ENCODE measurements at places on chromosomes 4 and X. TPM values are rescaled to one million over a fixed set of nuclear protein-coding genes. Genes with fewer than 3 reads are reported as not detected.

DNA sequence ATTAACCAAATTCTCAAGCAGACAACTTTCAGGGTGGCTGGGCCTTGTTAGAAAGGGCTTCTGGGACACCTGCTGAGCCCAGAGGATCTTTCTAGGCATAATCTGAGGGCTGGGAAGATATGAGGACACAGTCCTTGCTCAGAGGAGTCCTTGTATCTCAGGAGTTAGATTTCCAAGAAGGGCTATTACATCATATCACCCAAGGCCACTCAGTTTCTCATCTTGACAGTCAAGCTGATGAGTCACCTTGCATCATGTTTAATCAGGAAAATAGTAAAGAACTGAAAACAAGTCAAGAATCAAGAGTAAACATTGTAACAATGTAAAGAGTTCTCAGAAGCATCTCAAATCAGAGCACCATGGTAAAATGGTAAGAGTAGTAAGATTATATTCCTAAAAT, 4.0 kb downstream of the PCYT1B start:
- DNase-seq = no peak
- peaks cover 11% of the 10 kb centered on the region for H3K4me1 ChIP-seq
- peaks cover 7% of the 10 kb centered on the region for H3K27me3 ChIP-seq
- H3K4me3 ChIP-seq = no peak overlapping the region

DNA sequence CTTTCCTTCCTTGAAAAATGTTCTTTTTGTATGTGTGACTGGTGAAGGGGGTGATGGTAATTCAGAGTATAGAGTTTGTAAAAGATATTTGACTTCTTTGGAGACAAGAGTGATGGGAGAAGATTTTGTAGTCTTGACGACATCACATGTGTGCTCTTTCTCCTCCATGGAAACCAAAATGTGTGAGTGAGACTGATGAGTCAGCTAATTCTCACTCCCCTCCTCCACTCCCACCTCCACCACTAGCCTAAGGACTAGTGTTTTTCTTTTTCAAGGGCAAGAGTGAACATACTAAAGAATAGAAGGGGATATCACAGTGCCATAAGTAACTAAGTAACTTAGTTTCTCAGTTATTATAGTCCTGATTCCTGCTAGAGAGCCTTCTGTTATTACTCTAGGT, 14.0 kb upstream of the DGKK start:
- peaks cover 2% of the 10 kb centered on the region for H3K27me3 ChIP-seq
- H3K4me3 ChIP-seq = no peak overlapping the region
- no peak for DNase-seq
- H3K4me1 ChIP-seq = no peaks in the 10 kb centered on the region

DNA sequence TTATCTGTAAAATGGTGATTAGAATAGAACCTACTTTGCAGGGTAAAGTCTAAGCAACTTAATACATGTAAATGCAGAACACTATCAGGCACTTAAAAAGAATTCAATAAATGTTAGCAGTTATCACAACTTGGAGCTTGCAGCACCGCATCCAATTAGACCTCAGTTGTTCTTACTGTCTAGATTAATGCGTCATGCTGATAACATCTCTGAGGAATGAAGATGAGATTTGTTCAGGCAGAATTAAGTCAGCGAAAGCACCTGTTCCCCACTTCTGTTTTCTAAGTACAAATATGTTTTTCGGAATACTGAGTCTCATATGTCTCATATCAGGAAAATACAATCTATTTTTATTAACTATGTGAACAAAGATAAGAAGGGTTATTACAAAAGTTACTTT, 58.7 kb downstream of the TMA16 start:
- no peak for DNase-seq
- H3K4me3 ChIP-seq = no peak overlapping the region
- H3K4me1 ChIP-seq = peaks cover 21% of the 10 kb centered on the region
- no peaks in the 10 kb centered on the region for H3K36me3 ChIP-seq

- no peaks in the 10 kb centered on the region for H3K36me3 ChIP-seq
- no peak overlapping the region for H3K4me3 ChIP-seq
- no peak for DNase-seq
- no peak overlapping the region for H3K27ac ChIP-seq
- H3K27me3 ChIP-seq = no peaks in the 10 kb centered on the region
These were observed 799.8 kb downstream of the RAPGEF2 start for GRCh38 chr4:159902648-159903047.

GRCh38 chr4:142929526-142929925, 83.4 kb upstream of the INPP4B start:
- H3K27me3 ChIP-seq = no peaks in the 10 kb centered on the region
- H3K27ac ChIP-seq = no peak overlapping the region
- H3K36me3 ChIP-seq = no peaks in the 10 kb centered on the region
- H3K4me3 ChIP-seq = no peak overlapping the region

DNA sequence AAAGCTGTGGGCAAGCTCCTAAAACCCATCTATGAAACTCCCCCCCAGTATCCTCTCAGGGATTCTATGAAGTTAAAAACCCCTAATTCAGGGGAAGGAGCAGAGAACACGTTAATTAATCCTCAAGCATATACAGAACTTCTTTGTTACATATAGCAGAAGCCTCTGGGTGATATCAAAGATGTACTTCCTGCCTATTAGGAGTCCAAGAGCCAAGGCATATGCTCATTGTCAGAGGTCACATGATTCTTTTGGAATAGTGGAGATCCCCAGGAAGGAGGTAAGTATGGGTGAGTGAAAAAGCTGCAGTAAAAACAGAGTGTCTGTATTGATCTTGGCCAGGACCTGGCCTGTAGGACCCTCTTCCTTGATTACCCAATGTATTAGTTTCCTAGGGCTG, 2.9 kb upstream of the SPARCL1 start:
- no peak overlapping the region for H3K27ac ChIP-seq
- peaks cover 2% of the 10 kb centered on the region for H3K27me3 ChIP-seq
- H3K4me1 ChIP-seq = no peaks in the 10 kb centered on the region
- H3K36me3 ChIP-seq = no peaks in the 10 kb centered on the region

GRCh38 chr4:108172753-108173598, 4.2 kb upstream of the LEF1 start:
- peaks cover 19% of the 10 kb centered on the region for H3K36me3 ChIP-seq
- peak overlapping the region; percentile 92 for H3K27ac ChIP-seq
- no peaks in the 10 kb centered on the region for H3K27me3 ChIP-seq
- H3K4me3 ChIP-seq = peak overlapping the region; percentile 91
- DNase-seq = peak; percentile 79
- peaks cover 50% of the 10 kb centered on the region for H3K4me1 ChIP-seq

DNA sequence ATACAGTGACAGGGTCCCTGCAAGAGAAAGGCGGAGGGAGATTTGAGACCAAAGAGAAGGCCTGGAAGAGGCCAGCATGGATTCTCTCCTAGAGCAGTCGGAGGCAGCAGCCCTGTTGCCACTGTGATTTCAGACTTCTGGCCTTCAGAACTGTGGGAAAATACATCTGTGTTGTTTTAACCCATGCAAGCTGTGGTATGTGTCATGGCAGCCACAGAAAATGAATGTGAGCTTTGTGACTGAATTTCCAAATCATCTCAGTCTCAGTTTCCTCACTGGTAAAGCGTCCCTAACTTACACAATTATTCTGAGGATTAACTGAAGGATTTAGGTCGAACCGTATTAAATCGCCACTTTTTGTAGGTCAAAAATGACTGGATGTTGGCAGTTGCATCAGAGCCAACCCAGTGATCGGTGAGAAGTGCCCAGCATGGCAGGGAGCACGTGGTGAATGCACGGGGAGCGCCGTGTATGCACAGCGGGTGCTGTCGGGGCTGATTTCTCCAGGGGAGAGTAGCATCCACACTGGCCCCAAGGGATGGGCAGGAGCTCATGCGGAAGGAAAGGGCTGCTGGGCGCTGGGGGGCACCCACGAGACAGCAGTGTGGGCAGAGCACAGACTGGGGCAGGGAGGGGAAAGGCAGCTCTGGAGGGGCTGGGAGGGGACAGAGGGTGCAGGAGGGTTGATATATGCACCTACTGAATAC, 23.8 kb upstream of the NSG1 start:
- H3K4me1 ChIP-seq = no peaks in the 10 kb centered on the region
- no peak for DNase-seq

GRCh38 chr4:145847764-145848163, 90.9 kb downstream of the ZNF827 start:
- no peak for DNase-seq
- peaks cover 19% of the 10 kb centered on the region for H3K4me1 ChIP-seq
- H3K27ac ChIP-seq = no peak overlapping the region

- H3K36me3 ChIP-seq = peaks cover 10% of the 10 kb centered on the region
- peak overlapping the region; percentile 35 for H3K4me3 ChIP-seq
- H3K4me1 ChIP-seq = peaks cover 25% of the 10 kb centered on the region
- DNase-seq = no peak
- peak overlapping the region; percentile 64 for H3K27ac ChIP-seq
These were observed 2.9 kb upstream of the OTUD5 start for GRCh38 chrX:48960291-48960690.

DNA sequence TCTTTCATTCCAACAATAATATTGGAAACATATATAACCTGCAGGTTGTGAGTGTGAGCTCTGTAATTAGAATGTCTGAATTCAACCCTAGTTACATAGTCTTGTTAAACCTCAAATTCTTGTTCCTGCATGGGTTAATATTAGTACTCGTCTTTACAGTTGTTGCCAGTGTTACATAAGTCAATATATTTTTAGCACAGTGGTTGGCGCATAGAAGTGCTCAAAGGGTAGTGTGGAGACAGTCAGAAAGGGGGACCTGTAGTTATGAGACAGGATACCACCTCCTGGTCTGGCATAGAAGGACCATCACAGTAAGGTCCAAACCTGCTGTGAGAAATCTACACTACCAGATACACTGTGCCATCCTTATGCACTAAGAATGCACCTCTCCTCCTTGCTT, 1045.9 kb upstream of the SLIT2 start:
- H3K27me3 ChIP-seq = no peaks in the 10 kb centered on the region
- H3K36me3 ChIP-seq = no peaks in the 10 kb centered on the region
- no peak overlapping the region for H3K27ac ChIP-seq
- H3K4me3 ChIP-seq = no peak overlapping the region
- no peak for DNase-seq

- H3K36me3 ChIP-seq = no peaks in the 10 kb centered on the region
- H3K4me3 ChIP-seq = no peak overlapping the region
- H3K27me3 ChIP-seq = no peaks in the 10 kb centered on the region
These were observed 18.7 kb downstream of the NPY2R start for GRCh38 chr4:155227131-155227530.

DNA sequence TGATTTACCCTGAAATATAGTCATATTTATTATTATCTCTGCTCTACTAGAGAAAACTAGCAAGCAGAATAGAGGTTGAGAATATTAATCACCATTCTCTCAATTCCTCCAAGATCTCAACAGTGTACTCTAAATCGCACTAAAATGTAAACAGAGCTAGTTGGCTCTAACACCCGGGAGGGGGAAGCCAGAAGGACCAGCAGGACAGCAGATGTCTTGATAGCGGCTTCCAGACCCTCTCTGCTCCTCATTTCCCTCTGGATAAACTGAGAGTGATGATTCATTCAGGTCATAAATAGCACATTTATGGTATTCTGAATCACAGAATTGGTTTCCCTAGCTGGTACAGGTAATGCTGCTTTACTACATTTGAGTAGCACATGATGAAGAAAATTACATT, 82.5 kb downstream of the TBC1D9 start:
- H3K27ac ChIP-seq = no peak overlapping the region
- no peaks in the 10 kb centered on the region for H3K36me3 ChIP-seq
- no peak for DNase-seq

GRCh38 chr4:110510955-110511544, 35.1 kb downstream of the ENPEP start:
- H3K27ac ChIP-seq = no peak overlapping the region
- H3K36me3 ChIP-seq = no peaks in the 10 kb centered on the region
- peaks cover 9% of the 10 kb centered on the region for H3K4me1 ChIP-seq
- H3K4me3 ChIP-seq = no peak overlapping the region
- no peak for DNase-seq

- H3K27me3 ChIP-seq = peaks cover 3% of the 10 kb centered on the region
- H3K36me3 ChIP-seq = no peaks in the 10 kb centered on the region
- no peak overlapping the region for H3K4me3 ChIP-seq
- no peak for DNase-seq
These were observed 13.8 kb upstream of the STBD1 start for GRCh38 chr4:76292730-76293129.

DNA sequence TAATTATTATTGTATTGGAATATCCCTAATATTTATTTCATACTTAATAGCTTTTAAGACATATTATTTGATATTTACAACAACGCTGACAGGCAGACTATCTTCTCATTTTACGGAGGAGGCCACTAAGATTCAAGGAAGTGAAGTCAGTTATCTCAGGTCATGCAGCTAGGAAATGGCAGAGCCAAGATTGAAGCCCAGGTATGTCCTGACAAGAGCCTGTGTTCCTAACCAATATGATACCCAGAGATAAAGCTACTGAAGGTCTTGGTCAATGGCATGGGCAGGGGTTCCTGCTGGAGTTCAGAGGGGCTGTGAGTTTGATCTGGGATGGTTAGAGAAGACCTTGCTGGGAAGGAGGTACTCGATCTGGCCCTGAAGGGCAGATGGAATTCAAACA, 47.1 kb downstream of the ARHGEF6 start:
- H3K36me3 ChIP-seq = peaks cover 26% of the 10 kb centered on the region
- peak overlapping the region; percentile 19 for H3K27ac ChIP-seq
- H3K27me3 ChIP-seq = no peaks in the 10 kb centered on the region

- peaks cover 3% of the 10 kb centered on the region for H3K4me1 ChIP-seq
- no peaks in the 10 kb centered on the region for H3K36me3 ChIP-seq
- peaks cover 11% of the 10 kb centered on the region for H3K27me3 ChIP-seq
- no peak overlapping the region for H3K4me3 ChIP-seq
- H3K27ac ChIP-seq = no peak overlapping the region
These were observed 38.5 kb downstream of the SMAD1 start for GRCh38 chr4:145520172-145520571.

GRCh38 chr4:118683513-118683912, 1.7 kb upstream of the METTL14 start:
- no peak overlapping the region for H3K27ac ChIP-seq
- peaks cover 27% of the 10 kb centered on the region for H3K4me1 ChIP-seq
- no peaks in the 10 kb centered on the region for H3K27me3 ChIP-seq
- peaks cover 3% of the 10 kb centered on the region for H3K36me3 ChIP-seq
- no peak overlapping the region for H3K4me3 ChIP-seq

DNA sequence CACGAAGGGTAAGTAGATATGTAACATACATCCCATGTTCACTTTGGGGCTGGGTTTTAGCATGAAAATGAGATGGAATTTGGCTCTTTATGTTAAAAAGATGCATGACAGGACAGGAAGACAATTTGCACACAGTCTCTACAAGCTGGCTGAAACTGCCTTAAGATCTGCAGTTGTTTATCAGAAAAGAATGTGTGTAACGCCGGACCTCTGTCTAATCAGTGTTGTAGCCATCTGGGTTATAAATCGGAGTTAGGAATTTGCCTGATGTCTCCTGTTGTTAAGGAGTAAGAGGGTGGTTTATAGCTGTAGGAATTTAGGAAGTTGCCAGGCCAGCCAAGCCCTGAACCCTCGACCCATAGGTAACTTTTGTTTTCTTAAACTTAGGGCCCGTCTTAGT, 562.9 kb upstream of the FAT1 start:
- DNase-seq = no peak
- no peaks in the 10 kb centered on the region for H3K36me3 ChIP-seq
- no peak overlapping the region for H3K27ac ChIP-seq
- H3K27me3 ChIP-seq = no peaks in the 10 kb centered on the region

GRCh38 chr4:44016570-44017421, 431.8 kb downstream of the KCTD8 start:
- no peaks in the 10 kb centered on the region for H3K4me1 ChIP-seq
- H3K27me3 ChIP-seq = no peaks in the 10 kb centered on the region
- no peak for DNase-seq
- H3K27ac ChIP-seq = no peak overlapping the region
- H3K4me3 ChIP-seq = no peak overlapping the region
- no peaks in the 10 kb centered on the region for H3K36me3 ChIP-seq

NDP gene
- total RNA-seq = not detected

TRIM61 gene
- total RNA-seq = 0.84 TPM

NPY2R gene
- total RNA-seq = not detected

GSX2 gene
- not detected for total RNA-seq

KCND1 gene
- total RNA-seq = 2.7 TPM

FDCSP gene
- total RNA-seq = not detected

ANTXR2 gene
- total RNA-seq = 0.50 TPM

GPAT3 gene
- total RNA-seq = 3.1 TPM

ETNPPL gene
- total RNA-seq = not detected

VEGFD gene
- not detected for total RNA-seq
